Activated CD8-positive, alpha-beta memory T cell treated with anti-CD3 and anti-CD28 coated beads for 48 hours (primary cell): ENCODE measurements at places on chromosomes 16 and 17.

GRCh38 chr17:410543-411401, 58.2 kb upstream of the RPH3AL start:
- DNase-seq = no peak

DNA sequence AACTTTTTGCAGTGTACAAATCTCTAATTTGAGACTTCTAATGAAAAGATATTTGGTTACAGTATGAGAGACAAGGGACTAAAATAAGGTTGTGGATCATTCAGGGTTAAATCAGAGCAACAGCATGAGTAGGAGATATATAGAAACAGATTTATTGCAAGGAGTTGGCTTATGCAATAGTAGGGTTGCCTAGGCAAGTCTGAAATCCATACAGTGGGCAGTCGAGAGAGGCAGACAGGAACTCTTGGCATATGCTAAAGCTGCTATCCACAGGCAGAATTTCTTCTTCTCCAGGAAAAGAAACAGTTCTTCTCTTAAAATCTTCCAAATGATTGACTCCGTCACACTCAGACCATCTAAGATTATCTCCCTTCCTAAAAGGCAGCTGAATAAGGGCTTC, 500.8 kb downstream of the MAF start:
- DNase-seq = no peak

DNA sequence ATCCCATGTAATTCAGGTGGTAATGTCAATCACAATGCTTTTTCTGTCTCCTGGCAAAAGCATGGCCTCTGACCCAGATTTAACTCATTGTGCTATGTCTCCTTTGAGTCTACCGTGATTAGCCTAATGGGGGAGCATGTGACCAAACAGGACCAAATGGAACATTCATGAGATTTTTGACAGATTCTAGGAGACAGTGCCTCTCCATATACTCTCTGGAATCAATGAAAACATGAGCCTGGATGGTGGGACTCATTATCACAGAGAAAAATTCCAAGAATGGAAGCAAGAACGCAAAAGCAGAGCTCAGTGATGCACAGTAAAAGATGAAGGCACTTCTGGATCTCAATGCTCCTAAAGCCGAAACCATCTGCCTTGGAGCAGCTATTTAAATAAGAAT, 307.9 kb upstream of the MON1B start:
- DNase-seq = no peak

DNA sequence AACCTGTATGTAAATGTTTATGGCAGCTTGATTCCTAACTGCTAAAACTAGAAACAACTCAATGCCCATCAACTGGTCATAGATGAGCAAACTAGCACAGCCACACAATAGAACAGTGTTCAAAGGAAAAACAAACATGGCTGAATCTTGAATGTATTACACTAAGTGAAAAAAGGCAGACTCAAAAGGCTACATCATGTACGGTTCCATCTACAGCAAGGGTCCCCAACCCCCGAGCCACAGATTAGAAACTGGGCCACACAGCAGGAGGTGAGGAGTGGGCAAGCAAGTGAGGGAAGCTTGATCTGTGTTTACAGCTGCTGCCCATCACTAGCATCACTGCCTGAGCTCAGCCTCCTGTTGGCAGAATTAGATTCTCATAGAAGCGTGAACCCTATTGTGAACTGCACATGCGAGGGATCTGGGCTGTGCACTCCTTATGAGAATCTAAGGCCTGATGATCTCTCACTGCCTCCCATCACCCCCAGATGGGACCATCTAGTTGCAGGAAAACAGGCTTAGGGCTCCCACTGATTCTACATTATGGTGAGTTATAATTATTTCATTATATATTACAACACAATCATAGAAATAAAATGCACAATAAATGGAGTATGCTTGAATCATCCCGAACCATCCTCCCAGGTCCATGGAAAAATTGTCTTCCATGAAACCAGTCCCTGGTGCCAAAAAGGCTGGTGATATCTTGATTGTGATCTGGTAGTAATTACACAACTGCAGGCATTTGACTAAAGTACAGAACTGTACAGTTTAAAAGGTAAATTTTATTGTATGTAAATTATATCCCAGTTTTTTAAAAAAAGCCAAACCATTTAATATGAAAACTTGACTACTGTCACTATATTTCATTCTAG, 7.7 kb downstream of the CEP20 start:
- no peak for DNase-seq

GRCh38 chr16:67565470-67566100, 3.3 kb downstream of the CTCF start:
- DNase-seq = no peak

DNA sequence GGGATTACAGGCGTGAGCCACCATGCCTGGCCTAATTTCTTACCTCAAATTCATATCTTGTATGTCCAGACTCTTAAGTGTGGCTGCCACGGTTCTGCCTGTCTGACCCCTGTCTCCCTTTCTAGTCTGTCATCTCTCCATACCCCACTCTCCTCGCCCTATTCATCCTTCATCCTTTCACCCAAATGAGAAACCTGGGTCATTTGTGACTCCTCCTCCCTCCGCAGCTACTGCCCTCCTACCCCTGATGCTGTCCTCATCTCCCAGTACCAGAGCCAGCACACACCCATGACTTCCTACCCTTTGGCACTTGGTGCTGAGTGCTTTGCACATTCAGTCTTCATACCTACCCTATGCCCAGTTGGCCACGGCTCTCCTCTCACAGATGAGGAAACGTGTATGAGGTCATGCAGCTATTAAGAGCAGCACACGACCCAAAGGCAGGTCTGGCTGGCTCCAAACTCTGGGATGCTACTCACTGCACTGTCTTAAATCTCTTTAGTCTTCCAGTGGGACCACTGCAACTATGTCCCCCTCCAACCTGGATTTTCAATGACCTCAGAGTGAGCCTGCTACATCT, 1.6 kb downstream of the SPATA32 start:
- DNase-seq = no peak

GRCh38 chr17:55722016-55722736, 488 bp downstream of the TMEM100 start:
- no peak for DNase-seq

DNA sequence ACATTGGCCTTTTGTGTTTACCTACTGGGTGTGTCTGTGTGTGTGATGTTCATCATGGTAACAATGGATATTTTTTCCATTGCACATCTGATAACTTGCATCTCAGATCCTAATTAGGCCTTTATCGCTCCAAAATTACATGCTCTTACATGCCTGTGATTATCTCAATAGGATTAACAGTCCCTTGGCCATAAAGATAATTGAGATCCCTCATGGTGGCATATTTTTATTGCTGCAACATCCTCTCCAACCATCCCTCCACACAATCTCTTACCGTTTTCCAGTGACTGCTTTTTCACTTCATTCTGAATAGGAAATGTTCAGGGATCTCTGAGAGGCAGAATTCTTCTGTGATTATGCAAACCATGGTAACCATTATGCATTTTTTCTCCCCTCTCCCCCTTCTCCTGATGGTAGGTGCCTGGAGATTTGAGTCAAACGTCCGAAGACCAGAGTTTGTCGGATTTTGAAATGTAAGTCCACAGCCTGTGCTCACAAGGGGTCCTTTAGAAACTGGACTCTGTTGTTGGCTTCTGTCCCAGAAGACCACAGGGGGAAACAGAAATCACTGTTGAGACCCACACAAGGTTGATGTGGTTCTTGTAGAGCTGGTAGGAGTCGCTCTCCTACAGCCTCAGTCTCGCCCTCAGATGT, 405.5 kb downstream of the CPPED1 start:
- no peak for DNase-seq

DNA sequence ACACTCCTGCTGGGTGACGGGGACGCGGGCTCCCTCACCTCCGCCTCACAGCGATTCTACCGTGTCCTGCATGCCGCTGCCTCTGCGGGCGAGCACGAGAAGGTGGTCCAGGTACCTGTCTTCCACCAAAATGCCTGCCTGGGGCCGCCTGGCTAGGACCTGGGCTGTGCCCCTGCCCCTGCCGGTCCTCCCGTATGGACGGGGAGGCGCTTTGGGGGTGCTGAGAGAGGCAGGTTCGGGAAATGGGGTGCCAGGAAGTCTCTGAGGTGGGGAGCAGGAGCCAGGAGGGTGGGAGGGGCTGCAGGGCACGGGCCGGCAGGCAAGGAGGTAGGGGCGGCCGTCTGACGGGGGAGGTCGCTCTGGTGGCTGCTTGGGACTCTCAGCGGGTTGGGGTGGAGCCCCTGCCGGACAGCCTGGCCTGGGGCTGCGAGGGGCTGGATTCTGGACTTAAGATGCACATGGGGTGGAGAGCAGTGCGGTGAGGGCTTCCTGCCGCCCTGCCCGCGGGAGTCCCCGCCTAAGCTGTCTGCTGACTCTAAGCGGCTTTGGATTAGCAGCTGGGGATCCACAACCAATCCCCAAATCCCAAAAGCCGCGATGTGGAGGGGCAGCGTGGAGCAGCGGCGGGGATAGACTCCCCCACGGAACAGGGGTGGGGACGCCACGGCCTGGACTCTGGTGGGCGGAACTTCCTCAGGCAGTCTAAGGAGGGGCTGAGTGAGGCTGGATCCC, 5.8 kb downstream of the CHTF18 start:
- no peak for DNase-seq

GRCh38 chr16:14650629-14651028, 17.9 kb downstream of the BFAR start:
- DNase-seq = no peak

DNA sequence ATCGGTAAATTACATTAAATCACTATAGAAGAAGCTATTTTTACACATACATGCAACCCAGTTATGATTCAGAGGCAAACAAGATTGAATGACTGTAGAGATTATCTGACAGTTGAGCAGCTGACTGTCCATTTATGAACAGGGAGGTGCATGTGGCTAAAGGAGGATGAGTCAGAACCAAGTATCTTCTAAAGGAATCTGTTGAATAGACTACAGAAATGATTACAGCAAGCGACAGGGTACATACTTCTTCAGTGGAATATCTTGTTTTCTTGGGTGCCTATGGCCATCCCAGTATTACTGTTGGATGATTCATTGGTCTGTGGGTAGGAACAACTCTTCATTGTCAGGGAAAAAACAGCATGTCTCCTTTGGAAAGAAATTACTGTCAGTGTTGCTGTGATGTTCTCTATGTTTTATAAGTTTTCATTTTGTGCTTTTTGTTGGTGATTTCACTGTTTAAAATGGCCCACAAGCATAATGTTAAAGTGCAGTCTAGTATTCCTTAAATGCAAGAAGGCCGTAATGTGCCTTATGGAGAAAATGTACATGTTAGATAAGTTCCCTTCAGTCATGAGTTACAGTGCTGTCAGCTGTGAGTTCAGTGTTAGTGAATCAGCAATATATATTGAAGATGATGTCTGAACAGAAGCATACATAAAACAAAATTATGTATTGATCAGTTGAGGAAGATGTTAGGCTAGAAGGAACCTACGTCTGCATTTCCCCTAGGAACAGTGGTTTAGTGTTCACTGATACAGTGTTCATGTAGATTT, 27.0 kb downstream of the CBFB start:
- DNase-seq = no peak

- no peak for DNase-seq
Measured at GRCh38 chr16:56106527-56106926, 84.8 kb upstream of the GNAO1 start.

GRCh38 chr16:78509965-78510364, 410.5 kb downstream of the WWOX start:
- no peak for DNase-seq

DNA sequence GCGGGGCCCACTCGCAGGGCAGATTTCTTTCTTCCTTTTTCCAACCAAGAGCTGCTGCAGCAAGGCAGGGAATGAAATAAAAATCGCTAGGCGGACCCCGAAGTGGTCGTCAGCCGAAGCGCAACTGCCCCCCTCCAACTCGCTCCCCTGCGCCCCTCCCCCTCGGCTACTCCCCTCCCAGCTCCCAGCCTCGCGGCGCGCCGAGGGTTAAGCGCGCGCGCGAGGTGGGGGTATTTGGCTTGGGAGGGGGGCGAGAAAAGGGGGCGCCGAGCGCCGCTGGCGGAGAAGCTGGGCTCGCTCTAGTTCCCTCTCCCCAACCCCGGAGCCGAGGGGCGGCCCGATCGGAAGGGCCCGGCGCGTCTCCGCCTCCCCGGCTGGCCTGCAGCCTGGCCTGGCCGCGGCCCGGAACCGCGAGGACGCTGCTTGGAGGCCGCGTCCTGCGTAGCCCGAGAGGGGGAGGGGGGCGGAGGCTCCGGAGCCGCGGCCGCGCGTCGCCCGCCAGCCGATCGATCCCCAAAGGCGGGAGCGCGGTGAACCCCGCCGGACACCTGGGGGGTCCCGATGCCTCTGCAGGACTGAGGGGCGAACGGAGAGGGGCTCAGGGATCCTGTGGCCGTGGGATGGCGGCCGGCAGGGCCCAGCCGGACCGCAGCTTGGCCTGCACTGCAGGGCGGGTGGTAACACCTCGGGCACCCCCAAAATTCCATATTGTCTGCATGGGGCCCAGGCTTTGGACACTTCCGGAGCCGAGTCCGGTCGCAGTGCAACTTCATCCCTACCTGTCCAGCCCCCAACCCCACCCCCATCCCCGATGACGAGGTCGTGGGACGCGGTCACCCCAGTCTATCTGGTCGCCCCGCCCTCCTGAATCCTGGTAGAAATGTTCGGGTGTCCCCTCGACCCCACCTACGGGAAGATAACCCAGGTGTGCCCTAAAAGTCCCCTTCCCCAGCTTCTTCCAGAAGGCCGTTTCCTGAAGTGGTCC, 4.9 kb upstream of the CBX4 start:
- DNase-seq = no peak
